ENCODE measurements at places on chromosomes 7 and 10.

GRCh38 chr7:12731214-12731656 is 43.8 kb downstream of the ARL4A start:
- DNase-seq = no peak

DNA sequence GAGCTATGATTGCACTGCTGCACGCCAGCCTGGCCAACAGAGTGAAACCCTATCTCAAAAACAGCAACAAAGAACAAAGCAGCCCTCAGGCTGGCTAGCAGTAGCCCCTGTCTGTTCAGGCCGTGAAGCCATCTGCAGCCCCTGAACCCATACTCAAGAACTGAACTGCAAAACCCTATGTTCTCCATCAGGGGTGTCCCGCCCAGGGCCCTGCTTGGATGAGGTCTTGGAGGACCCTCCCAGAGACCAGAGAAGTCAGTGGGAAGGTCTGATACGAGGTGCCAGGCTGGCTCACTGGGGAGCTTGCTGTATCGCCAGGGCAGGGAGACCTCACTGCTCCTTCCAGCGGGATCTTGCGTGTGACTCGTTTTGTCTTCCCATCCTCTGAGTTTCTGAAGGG is 39.3 kb downstream of the RBM17 start:
- no peak for DNase-seq

GRCh38 chr7:48041653-48041970 is 6.3 kb downstream of the C7orf57 start:
- DNase-seq = no peak

GRCh38 chr7:102988631-102989560 is 76.1 kb downstream of the LRRC17 start:
- no peak for DNase-seq

GRCh38 chr10:133236401-133237240 is 1.0 kb upstream of the VENTX start:
- DNase-seq = no peak

DNA sequence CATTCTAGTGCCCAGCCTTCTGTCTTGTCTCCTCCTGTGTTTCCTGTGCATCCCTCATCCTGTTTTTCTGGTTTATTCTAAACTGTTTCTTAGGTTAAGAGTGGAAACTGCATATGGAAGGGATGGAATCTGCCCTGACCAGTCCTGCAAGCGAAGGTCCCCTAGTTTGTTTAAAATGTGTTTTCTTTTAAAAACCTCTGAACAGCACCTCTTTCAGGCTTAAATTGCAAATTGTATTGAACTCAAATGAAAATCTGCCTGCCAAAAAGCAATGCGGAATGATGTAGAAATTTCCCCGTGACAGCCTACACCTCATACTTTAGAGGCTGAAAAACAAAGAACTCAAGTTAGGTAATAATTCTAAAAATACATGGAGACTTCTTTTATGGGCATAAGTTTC is 222.8 kb upstream of the IMMP2L start:
- DNase-seq = no peak

- no peak for DNase-seq
Observed at GRCh38 chr10:662686-663465, 26.6 kb downstream of the DIP2C start.

GRCh38 chr10:129866894-129867293 is 97.2 kb downstream of the EBF3 start:
- DNase-seq = no peak

GRCh38 chr10:119750391-119751230 is 24.8 kb downstream of the INPP5F start:
- peak; percentile 81 for DNase-seq

Measured in right forelimb (tissue), 1 donor.